ENCODE measurements at places on chromosomes 11 and 22.

GRCh38 chr22:47388778-47389177 lies 626.3 kb downstream of the TBC1D22A start:
- no peak for DNase-seq

DNA sequence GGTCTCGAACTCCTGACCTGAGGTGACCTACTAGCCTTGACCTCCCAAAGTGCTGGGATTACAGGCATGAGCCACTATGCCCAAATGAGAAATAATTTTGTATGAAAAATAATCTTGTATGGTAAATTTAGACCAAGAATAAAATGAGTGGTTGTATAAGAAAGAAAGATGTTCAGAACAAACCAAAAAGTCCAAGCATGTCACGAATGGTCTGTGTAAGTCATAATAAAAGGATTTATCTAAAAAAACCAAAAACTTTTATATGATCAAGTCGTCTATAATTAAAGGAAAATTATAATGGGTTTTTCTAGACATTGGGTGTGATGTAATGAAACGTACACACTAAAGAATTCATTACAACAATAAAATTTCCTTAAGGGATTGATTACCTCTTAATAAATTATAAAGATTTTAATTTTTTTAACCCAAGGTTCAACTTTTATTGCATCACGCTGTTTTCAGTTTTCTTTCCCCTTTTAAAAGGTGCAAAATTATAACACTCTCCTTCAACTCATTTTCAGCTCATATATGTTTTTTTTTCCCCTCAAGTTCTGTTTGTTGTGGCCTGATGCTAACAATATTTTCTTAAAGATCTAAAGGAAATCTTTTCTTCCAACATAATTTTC lies 8.9 kb upstream of the AQP11 start:
- no peak for DNase-seq

GRCh38 chr11:75644370-75644769 lies 24.5 kb downstream of the MAP6 start:
- no peak for DNase-seq

DNA sequence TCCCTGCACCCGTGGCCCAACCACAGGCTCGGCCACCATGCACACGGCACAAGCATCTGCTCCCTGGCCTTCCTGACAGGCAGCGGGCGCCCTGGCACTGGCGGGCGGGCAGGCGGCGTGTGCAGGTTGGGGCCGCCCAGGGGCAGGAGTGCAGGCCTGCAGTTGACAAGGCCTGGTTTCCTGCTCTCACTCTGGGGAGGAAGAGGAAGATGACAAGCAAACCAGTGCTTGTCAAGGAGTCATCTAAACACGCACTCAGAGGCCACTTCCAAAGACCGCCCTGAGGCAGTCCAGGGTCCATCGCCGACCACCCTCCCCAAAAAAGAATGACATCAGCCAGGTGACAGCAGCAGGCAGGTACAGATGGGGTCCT lies 65.3 kb upstream of the LINC01488 start:
- DNase-seq, result no peak

GRCh38 chr11:13942971-13943381 lies 19.5 kb upstream of the SPON1 start:
- no peak for DNase-seq

- peak; percentile 72 for DNase-seq
Measured at GRCh38 chr11:12223771-12224536, 113.6 kb downstream of the MICAL2 start.

GRCh38 chr22:27097933-27098332 lies 440.5 kb downstream of the MIAT start:
- DNase-seq, result no peak

DNA sequence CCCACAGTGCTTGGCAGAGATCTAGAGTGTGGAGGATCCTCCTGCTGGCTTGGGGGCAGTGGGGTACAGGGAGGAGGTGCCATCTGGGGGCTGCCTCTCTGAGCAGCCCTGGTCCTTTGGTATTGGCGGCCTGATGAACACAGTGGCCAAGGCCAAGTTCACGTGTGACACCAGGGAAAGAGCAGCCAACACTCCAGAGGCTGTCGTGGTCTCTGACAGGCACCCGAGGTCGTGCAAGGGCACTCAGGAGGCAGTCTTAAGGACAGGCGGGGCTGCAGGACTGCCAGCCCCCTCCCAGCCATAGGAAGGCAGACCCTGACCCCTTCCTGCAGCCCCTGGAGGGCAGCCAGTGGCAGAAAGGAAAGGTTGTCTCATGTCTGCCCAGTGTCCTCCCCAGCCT lies 30.7 kb downstream of the PHF21B start:
- no peak for DNase-seq

- no peak for DNase-seq
Measured at GRCh38 chr11:16607675-16608644, 130.5 kb upstream of the C11orf58 start.

- DNase-seq, result no peak
Measured at GRCh38 chr11:126100716-126101115, 38.0 kb upstream of the CDON start.

GRCh38 chr11:57619331-57619730 lies 21.8 kb downstream of the SERPING1 start:
- no peak for DNase-seq

DNA sequence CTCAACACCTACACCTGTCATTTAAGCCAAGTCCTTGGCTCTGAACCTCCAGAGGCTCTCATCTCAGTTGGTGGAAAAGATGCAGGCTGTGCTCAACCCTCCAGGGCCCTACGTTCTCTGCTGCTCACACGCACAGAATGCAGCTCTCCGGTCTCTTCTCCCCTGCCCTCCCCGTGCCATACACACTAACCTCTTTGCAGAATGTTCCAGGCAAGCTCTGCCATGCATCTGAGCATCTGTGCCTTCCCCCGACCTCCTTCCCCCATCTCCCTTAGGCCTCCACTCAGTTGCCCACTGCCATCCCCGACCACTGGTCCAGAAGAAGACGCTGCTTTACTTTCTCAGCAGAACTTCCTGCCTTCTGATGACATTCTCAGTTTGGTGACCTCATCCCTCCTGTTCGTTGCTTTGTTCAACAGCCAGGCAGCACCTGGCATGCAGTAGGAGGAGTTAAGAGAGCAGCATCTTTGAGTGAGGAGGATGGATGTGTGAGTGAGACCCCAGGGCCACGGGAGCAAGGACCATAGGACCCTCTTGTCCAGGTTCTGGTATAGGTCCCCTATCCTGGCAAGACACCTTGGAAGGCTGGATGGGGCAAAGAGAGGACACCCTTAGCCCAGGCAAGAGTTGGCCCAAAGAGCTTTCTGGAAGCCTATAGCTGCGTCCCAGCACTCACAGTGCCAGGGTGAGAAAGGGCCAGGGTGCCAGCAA lies 598.0 kb downstream of the BRD1 start:
- no peak for DNase-seq

DNA sequence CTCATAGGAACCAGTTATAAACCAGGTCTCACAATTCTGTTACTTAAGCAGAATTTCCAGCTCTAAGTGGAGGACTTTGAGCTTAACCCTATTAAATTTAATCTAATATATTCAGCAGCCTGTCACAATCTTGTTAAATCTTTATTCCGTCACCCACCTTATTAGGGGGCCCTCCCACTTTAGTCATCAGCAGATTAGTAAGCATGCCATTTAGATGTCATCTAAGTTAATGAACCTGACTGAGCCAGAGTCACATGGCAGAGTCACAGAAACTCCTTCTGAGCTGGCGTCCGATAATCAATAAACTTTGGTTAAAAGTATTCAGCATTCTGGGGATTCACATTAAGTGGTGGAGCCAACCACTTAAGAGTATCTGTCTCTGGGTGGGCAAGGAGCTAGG lies 35.1 kb downstream of the TTC12 start:
- no peak for DNase-seq

GRCh38 chr11:76234021-76234415 lies 27.7 kb upstream of the WNT11 start:
- DNase-seq, result no peak

- no peak for DNase-seq
Measured at GRCh38 chr11:106218106-106218505, 140.6 kb downstream of the AASDHPPT start.

- no peak for DNase-seq
Measured at GRCh38 chr11:118055966-118056365, 20.9 kb upstream of the TMPRSS4 start.

GRCh38 chr11:118448294-118448693 lies 12.0 kb downstream of the KMT2A start:
- DNase-seq, result no peak

GRCh38 chr11:548700-549603 lies 11.6 kb downstream of the LMNTD2 start:
- DNase-seq, result no peak

DNA sequence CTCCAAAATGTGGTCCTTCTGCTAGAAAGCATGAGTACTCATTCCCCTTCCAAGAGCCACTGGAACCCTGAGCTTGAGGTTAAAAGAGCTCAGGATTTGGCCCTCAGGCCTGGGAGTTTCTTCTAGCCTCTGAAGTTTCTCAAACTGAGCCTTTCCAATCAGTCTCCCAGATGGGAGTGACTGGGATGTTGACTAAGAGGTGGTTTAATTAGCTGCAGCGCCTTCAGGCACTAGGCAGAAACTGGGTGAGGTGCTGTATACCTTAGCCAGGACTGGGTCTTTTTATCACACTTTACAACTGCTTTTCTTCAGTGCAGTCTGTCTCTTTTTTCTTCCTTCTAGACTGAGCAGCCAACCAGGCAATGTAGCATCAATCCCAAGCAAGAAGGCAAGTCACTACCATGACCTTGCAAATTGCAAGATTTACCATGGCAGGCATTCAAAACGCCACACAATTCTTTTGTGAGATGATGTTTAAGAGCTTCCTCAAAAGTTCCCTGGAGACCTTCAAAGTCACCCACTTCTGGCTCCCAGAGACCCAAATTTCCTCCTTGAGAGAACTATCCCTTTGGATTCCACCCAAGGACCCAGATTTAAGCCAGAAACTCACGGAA lies 93.0 kb downstream of the SLC1A2 start:
- DNase-seq, result no peak

- no peak for DNase-seq
Measured at GRCh38 chr22:24516301-24516737, 21.2 kb downstream of the UPB1 start.

DNA sequence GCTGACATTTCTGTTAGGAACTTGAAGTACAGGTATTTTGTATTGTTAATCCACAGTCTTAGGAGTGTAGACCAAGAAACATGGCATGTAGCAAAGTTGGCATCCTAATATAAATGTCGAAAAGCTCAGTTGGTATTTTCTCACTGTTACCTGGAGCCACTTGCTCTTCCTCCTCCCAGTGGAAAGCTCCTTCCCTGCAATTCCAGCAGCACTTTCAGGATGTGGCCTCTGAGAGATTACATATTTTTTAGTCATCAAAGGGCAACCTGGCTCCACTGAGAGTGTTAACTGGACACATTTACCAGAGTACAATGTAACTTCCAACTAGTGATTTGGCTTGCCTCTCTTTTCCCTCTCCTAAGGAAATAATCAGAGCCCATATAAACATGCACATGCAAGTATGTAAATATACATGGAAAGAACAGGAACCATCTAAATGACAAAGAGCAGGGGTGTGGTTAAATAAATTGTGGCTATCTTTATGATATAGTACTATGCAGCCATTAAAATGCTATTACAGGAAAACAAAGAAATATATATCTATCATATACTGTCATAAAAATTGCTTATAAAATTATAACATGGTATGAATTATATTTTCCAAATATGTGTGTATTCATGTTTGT lies 14.3 kb upstream of the EED start:
- no peak for DNase-seq

- DNase-seq, result no peak
Measured at GRCh38 chr11:18352581-18352980, 30.2 kb downstream of the GTF2H1 start.

DNA sequence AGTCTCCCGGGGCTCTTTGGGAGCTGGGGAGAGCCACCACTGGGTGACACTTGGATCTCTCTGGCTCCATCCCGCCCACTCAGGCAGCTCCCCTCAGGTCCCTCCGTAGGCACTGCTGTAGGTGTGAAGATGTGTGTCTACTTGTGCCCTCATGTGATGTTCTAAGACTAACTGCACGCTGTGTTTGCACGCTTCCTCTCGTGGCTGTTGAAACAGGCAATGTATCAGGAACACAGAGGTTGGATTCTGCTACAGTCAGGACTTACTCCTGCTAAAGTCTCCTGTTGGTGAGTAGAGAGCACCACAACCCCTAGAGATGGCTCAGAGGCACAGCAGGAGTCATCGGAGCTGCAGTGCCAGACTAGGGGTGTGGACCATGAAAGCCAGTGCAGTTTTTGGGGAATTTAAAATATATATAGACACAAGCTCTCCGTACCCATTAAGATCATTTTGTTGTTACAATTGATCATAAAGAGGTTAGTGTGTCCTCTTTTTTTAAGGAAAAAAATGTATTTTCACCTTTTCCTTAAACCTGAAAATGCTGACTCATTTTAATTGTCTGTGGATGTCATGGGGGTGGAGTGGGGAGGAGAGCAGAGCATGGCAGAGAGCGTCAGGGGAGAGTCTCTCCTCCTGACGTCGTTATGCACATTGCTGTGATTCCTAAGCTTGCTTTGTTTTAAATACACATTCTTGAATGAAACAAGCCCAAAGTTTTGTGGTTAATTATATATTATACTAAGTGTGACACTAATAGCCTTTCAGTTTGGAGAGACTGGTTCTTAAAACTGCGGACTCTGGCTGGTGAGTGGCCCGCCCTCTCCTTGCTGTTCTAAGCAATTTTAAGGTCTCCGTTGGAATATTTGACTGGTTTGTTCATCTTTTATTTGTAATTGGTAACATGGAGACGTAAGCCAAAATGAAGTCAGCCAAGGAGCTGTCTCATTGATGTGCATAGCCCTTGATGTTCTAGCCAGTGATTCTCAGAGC lies 16.2 kb upstream of the CTTN start:
- no peak for DNase-seq

DNA sequence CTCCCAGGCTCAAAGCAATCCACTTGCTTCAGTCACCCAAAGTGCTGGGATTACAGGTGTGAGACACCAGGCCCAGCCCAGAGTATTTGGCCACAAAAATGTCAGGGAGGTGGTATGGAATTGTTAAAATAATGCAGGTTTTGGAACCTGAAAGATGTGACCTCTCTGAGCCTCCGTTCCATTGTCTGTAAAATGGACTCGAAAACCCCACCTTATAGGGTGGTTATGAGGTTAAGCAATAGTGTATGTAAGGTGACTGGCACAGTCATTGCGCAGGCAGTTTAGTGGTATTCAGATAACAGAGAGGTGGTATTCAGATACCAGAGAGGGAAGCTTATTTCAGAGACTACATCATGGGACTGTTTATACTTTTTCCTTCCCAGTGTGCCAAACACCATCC lies 52.5 kb upstream of the PRSS23 start:
- DNase-seq, result no peak

- no peak for DNase-seq
Measured at GRCh38 chr11:130533113-130533798, 84.8 kb downstream of the ADAMTS15 start.

- DNase-seq, result no peak
Measured at GRCh38 chr11:38835966-38836365, 2237.9 kb upstream of the RAG2 start.

Measured in T-helper 1 cell (primary cell).